Lower lobe of right lung (tissue), 2 donors: ENCODE measurements at places on chromosomes 12 and 14. TPM values are rescaled to one million over a fixed set of nuclear protein-coding genes. Genes with fewer than 3 reads are reported as not detected.
A peak's percentile ranks its signal among the peaks of the same experiment; 100 is the strongest.

- peak; percentile 54 for DNase-seq
These were observed 1.1 kb downstream of the CLMN start for GRCh38 chr14:95318399-95319311.

KRT77 gene
- not detected for total RNA-seq

GNB3 gene
- total RNA-seq: 1.0 TPM

- no peak for DNase-seq
These were observed 2.4 kb upstream of the NUMB start for GRCh38 chr14:73460691-73461127.

GRCh38 chr14:56412468-56413434 lies 166.8 kb upstream of the TMEM260 start:
- DNase-seq: no peak

- no peak for DNase-seq
These were observed 49.2 kb upstream of the EIF5 start for GRCh38 chr14:103284574-103285467.

DNA sequence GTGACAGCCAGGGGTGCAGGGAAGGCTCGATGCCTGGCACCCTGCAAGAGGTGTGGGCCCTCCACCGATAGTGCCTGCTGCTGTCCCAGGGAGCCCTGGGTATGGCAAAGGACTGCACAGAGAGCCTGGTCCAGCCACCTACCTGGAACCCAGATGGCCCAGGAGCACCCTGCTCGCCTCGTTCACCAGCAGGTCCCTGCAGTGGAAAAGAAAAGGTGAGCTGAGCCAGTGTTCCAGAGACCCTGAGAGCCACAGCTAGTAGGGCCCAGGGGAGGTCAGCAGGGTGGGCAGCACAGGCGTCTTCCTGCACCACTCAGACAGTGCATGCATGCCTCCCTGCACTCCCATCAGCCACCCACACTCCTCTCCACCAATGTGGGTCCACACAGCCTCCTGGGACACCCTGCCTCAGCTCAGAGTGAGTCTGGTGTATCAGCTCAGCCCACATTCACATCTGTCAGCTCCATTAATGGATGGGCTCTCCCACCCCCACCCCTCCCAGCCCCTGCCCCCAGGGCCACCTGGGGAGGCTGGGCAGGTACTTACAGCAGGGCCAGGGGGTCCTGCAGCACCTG lies 20.2 kb downstream of the TMEM106C start:
- DNase-seq: no peak

INHBC gene
- total RNA-seq: not detected

- no peak for DNase-seq
These were observed 3.9 kb downstream of the SLCO1A2 start for GRCh38 chr12:21330682-21331253.

GRCh38 chr12:89932954-89933353 lies 224.3 kb upstream of the ATP2B1 start:
- no peak for DNase-seq

KRT73 gene
- total RNA-seq: not detected

- no peak for DNase-seq
These were observed 40.4 kb downstream of the AACS start for GRCh38 chr12:125105600-125105999.

GRCh38 chr12:9163392-9163791 lies 44.8 kb downstream of the PZP start:
- DNase-seq: no peak

KCNMB4 gene
- 4.5 TPM for total RNA-seq

TGM1 gene
- total RNA-seq: 5.9 TPM

AGAP2 gene
- 5.7 TPM for total RNA-seq

CCDC177 gene
- total RNA-seq: not detected

- DNase-seq: no peak
These were observed 321.4 kb upstream of the RGS6 start for GRCh38 chr14:71610797-71611196.

- no peak for DNase-seq
These were observed 5.7 kb downstream of the TPCN1 start for GRCh38 chr12:113226696-113227568.

CLEC6A gene
- total RNA-seq: 3.4 TPM

ATF7IP gene
- total RNA-seq: 76.9 TPM

IAPP gene
- total RNA-seq: not detected

- DNase-seq: no peak
These were observed 11.5 kb downstream of the SLC38A2 start for GRCh38 chr12:46360908-46361666.

ITPK1 gene
- total RNA-seq: 129 TPM

TOMM20L gene
- not detected for total RNA-seq

DNA sequence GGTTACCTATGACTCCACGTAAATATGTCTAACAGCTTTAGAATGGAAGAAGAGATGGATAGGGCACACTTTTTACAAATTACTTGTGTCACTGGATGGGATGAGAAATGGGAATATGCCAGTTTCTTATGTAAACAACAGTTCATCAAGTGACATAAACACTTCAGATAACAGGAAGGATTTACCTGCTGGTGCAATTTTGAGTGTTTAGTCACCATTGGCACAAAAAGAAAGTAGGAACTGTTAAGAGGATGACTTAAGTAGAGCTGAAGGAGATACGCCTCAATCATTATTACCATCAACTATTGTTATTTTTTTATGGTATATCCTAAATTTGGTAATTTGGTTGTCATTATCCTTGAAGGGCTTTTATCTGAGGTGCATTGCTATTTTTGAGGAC lies 83.2 kb downstream of the RMST start:
- no peak for DNase-seq

DNA sequence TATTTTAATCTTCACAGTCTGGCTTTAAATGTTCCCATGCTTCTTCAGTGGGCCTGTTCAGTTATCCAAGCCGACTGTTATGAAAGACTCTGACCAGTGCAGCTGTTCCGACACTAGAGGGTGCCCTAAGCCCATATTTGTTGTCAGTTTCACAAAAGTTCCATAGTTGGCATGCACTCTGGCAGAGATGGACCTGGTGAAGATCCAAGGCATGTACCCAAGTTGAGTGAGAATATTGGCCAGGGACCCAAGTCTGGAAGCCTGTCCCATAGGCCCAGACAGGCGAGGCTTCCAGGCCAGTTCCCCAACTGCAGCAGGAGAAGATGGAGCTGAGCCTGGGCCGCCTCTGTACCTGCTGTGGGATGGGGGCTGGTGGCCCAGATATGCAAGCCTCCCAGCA lies 27.4 kb upstream of the GUCY2C start:
- DNase-seq: no peak
